Activated CD4-positive, alpha-beta memory T cell treated with anti-CD3 and anti-CD28 coated beads, Interleukin-2, amount 10 ng/mL, durations not matched to agents 7 days and 5 days (primary cell): ENCODE measurements at places on chromosomes 1 and 21. TPM values are rescaled to one million over a fixed set of nuclear protein-coding genes. Genes with fewer than 3 reads are reported as not detected.
A peak's percentile ranks its signal among the peaks of the same experiment; 100 is the strongest.

GRCh38 chr1:202235003-202235660, 41.5 kb downstream of the LGR6 start:
- H3K27me3 ChIP-seq = peaks cover 29% of the 10 kb centered on the region
- H3K27ac ChIP-seq = no peak overlapping the region
- H3K36me3 ChIP-seq = no peaks in the 10 kb centered on the region
- peaks cover 9% of the 10 kb centered on the region for H3K4me1 ChIP-seq
- H3K4me3 ChIP-seq = no peak overlapping the region

DNA sequence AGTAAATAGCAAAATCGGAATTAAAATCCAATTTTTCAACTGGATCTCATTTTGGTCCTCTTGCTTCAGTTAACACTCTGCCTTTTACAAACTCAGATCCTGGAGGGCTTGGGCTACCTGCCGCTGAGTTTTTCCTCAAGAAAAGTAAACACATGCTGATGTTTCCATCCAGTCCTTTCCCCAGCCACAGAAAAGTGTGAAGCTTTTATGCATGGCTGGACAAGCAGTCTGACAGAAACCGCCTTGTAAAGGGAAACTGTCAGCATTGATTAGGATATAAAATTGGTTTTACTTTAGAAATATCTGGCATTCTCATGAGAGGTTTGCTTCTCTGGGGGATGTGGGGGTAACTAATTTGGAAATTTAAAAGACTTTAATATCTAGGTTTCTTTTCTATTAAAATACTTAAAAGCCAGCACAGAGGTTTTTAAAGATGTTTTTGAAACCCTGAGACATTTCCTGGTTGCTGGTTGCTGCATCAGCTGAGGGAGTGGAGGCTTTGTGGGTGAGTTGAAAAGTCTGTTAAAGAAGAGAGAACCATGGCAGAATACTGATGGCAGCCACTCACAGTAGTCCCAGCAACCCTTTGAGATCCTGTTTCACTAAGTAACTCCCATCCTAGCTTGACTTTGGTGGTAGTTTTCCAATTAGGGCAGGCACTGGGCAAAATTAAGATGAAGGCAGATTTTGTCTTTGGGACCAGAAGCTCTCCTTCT, 238.3 kb downstream of the PAPPA2 start:
- no peak for DNase-seq
- no peak overlapping the region for H3K4me3 ChIP-seq
- no peaks in the 10 kb centered on the region for H3K36me3 ChIP-seq
- H3K27ac ChIP-seq = no peak overlapping the region

- H3K36me3 ChIP-seq = no peaks in the 10 kb centered on the region
- DNase-seq = no peak
- H3K4me3 ChIP-seq = no peak overlapping the region
These were observed 131.3 kb downstream of the TOMM20 start for GRCh38 chr1:234997201-234997895.

The CAMK2N1 gene
- total RNA-seq = 0.88 TPM

The SELP gene
- 0.45 TPM for total RNA-seq

DNA sequence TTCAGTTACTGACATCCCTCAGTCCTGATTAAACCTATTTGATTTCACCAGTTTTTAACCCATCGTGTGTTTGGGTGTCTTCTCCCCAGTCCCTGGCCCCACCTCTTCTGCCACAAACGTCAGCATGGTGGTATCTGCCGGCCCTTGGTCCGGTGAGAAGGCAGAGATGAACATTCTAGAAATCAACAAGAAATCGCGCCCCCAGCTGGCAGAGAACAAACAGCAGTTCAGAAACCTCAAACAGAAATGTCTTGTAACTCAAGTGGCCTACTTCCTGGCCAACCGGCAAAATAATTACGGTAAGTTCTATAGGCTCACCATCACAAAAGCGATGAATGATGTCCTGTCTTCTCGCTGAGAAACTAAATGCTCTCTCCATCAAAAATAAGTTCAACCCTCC, 28.7 kb downstream of the NBPF3 start:
- peak; percentile 37 for DNase-seq
- H3K27ac ChIP-seq = no peak overlapping the region
- no peak overlapping the region for H3K4me3 ChIP-seq
